Activated CD8-positive, alpha-beta T cell treated with anti-CD3 and anti-CD28 coated beads, Interleukin-2, amount 10 ng/mL, durations not matched to agents 7 days and 5 days (primary cell): ENCODE measurements at places on chromosomes 4 and X. TPM values are rescaled to one million over a fixed set of nuclear protein-coding genes. Genes with fewer than 3 reads are reported as not detected.

GRCh38 chr4:69656653-69657158 is 3.7 kb upstream of the UGT2A1 start:
- H3K27ac ChIP-seq: no peak overlapping the region
- no peak overlapping the region for H3K4me3 ChIP-seq
- no peaks in the 10 kb centered on the region for H3K4me1 ChIP-seq
- H3K36me3 ChIP-seq: no peaks in the 10 kb centered on the region
- H3K27me3 ChIP-seq: no peaks in the 10 kb centered on the region
- DNase-seq: no peak

- no peaks in the 10 kb centered on the region for H3K36me3 ChIP-seq
- H3K4me1 ChIP-seq: no peaks in the 10 kb centered on the region
- no peak overlapping the region for H3K27ac ChIP-seq
- no peak for DNase-seq
- no peak overlapping the region for H3K4me3 ChIP-seq
These were observed 32.5 kb upstream of the TASL start for GRCh38 chrX:30610026-30610425.

DNA sequence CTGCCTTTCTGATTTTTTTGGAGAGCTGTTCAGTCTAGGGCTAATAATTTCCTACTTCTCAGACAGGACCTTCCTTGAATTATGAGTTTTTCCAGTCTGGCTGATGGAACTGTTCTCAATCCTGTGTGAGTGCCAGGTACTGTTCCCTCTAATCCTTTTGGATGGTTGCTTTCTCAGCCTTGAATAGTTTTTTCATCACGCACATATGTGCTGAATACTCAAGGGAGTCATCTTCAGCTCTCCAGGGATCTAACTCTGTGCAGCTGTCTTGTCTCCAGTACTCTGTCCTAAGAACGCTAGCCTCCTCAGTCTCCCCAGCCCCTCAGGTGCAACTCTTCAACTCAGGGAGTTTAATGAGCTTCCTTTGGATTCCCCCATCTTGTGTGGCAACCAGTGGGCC is 93.2 kb downstream of the GASK1B start:
- no peaks in the 10 kb centered on the region for H3K36me3 ChIP-seq
- H3K4me3 ChIP-seq: no peak overlapping the region
- no peaks in the 10 kb centered on the region for H3K27me3 ChIP-seq
- DNase-seq: no peak

Gene TRIML1
- not detected for total RNA-seq
